Activated CD8-positive, alpha-beta T cell treated with anti-CD3 and anti-CD28 coated beads for 36 hours (primary cell): ENCODE measurements at places on chromosomes 13 and 19. TPM values are rescaled to one million over a fixed set of nuclear protein-coding genes. Genes with fewer than 3 reads are reported as not detected.

- no peak for DNase-seq
These were observed 182.3 kb upstream of the KLF12 start for GRCh38 chr13:74316547-74316946.

DNA sequence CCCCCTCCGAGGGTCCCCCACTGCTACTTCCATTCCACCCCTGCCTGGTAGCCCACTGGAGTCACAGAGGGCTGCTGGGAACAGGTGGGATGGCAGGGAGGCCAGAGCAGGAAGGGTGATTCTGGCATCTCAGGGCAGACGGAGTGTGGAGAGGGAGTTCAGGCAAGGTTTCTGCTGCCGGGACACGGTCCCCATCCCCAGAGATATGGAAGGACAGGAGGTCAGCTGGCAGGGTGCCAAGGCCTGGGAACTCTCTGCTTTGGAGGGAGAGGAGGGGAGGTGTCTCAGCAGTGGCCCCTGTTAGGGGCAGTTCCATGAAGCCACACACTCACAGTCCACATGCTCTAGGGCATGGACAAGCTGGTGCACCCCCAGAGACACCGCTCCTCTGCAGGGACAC lies 68.1 kb downstream of the CHST8 start:
- no peak for DNase-seq

The SUCLA2 gene
- total RNA-seq = 44.7 TPM

The CGB1 gene
- not detected for total RNA-seq

DNA sequence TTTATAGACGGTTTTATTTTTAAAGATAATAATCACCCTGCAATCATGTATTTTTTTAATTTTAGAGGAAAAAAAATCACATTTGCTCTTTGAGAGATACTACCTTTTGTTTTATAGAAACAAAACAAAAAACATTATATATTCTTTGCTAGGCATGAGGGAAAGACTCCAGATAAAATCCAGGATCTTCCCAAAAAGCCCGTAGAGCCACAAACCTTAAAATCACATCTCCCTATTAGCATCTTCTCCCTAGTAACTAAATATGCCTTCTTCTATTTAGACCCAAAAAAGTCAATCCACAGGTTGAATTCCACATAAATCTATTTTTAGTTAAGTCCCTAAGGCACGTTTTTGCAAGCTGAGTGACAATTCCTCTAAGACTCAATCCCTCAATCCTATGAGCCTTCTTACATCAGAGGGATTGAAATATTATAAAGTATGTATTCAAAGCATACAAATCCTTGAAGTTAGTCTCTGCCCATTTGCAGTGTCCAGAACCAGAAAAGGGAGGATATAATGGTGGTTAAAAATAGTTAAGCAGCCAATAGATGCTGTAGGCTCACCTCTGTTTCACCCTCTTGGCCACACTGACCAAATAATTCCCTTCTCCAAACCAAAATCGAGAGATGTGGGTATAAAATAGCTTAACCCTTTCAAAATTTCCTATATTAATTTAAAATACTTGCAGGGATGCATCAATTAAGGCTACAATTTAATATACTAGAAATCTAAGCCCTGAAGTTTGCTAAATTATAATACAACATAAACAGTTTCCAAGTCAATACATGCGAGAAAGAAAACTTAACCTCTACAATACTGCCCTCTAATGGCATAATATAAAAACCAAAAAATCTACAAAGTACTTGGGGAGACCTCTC lies 64.0 kb downstream of the SERP2 start:
- no peak for DNase-seq

The ZNF471 gene
- total RNA-seq = 0.27 TPM
